ENCODE measurements at places on chromosomes 2 and 18. TPM values are rescaled to one million over a fixed set of nuclear protein-coding genes. Genes with fewer than 3 reads are reported as not detected.

The PROM2 gene
- total RNA-seq = 0.44 TPM

The NMS gene
- not detected for total RNA-seq

The GKN1 gene
- not detected for total RNA-seq

The TRIM43 gene
- total RNA-seq = not detected

The CERKL gene
- total RNA-seq = not detected

All from bladder microvascular endothelial cell (primary cell).